Activated CD4-positive, alpha-beta T cell treated with anti-CD3 and anti-CD28 coated beads, Interleukin-2, amount 50 U/mL, for 16 hours (primary cell): ENCODE measurements at places on chromosomes 4 and X.

DNA sequence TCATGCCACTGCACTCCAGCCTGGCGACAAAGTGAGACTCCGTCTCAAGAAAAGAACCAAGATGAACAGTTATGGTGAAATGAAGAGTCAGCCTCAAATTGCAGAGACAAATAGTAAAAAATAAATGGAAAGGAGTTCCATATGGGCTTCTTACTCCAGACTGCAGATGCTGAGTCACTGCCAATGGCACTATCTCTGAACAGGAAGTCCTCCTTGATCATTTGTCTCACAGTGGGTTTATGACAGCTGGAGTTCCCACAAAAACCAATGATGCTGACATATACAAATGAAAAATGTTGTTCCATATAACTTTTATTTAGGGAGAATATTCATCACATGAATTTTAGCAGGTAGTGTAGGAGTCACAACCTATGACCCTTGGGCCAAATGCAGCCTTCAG lies 631.6 kb downstream of the PCDH18 start:
- no peak for DNase-seq

- no peak for DNase-seq
Observed at GRCh38 chr4:124974152-124974551, 261.6 kb upstream of the ANKRD50 start.

DNA sequence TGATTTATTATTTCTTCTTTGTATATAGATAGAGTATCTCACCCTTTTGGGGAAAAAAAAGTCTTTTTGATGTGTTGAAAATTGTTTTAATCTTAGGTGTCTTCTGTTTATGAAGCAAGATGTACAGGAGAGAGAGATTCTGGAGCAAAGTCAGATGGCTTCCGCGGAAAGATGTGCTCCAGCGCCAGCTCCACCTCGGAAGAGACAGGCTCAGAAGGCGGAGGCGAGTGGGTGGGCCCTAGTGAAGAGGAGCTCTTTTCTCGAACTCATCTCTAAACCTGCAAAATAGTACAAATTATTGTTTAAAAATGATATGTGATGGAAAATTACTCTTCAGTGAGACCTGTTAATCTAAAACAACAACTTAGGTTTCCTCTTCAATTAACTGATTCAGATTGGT lies 28.9 kb upstream of the TBC1D14 start:
- no peak for DNase-seq

DNA sequence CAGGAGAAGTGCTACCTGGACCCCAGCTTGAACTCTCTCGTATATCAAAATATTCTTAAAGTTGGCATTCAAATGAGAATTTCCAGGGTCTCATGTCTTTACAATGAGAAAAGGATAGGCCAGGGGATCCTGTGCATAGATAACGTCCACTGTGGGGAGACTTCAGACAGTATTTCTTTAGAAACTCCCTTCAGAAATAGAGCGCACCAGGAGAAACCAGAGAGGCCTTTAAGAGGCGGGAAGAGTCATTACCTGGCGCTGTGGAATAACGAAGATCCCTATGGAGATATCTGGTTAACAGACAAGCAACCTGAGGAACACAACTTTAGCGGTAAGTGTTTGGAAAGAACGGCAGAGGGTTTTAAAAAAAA lies 600 bp downstream of the RADX start:
- DNase-seq: no peak

GRCh38 chr4:26130841-26131432 lies 189.9 kb upstream of the RBPJ start:
- no peak for DNase-seq
